ENCODE measurements at places on chromosomes 4 and X.

DNA sequence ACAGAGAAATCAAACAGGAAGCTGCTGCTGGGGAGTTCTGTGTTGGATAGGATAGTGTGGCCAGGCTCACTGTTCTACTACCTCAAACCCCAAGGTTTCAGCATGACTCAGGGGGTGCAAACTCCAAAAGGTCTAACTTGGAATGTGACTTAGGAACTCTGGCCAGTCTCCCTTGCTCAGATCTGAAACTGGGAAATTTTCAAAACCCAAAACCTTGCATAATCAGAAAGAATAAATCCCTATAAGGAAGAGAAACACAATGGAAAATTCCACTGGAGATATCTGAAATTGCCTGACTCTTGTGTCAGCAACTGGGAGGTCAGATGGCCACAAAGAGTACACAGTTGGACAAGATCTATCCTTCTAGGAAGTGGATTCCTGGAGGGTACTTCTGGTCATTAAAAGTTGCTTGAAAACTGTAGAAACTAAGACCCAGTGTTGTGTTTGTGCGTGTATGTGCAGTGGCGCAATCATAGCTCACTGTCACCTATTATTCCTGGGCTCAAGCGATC lies 58.0 kb downstream of the PPEF2 start:
- DNase-seq, result no peak

GRCh38 chr4:76504613-76505465 lies 69.8 kb downstream of the SHROOM3 start:
- DNase-seq, result peak; percentile 46

DNA sequence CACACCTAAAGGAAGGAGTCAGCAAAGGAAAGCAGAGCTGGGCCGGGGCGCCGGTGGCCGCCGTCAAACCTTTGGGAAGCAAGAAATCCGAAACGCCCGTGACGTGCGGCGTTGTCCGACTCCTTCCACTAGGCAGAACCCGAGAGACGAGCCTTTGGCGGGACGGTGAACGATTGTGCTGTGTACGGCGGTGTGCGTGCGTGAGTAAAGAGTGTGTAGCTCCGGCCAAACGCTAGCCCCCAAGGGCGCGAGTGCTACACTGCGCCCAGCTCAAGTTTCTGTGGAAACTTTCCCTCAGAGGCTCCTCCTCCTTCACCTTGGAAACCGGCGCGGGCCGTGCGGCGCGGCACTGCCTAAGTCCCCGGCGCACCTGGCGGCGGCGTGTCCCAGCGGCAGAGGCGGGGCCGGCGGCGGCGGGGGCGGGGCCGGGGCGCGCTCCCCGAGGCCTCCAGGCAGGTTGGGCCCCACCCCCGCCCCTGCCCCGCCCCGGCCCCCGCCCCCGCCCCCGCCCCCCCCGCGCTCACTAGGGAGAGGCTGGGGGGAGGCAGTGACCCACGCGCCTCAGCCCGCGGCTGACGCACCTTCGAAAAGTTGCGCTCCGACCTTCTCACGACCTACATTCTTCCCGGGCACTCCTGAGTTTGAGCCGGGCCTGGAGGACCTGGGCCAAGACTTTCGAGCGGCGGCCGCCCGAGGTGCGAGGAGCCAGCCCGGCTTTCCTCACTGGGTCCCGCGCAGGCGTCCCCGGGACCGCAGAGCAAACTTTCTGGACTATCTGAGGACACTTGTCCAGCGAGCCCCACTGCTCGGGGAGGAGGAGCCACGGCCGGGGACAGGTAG lies at the start of gene FHIP1A:
Gene FHIP1A (plus strand): TSS at position 547 of the 840 bp plus-strand sequence. CDS start 157,084 bp downstream, outside the sequence.
- DNase-seq, result peak; percentile 79

GRCh38 chrX:12496343-12496742 lies 294.9 kb upstream of the PRPS2 start:
- peak; percentile 49 for DNase-seq

DNA sequence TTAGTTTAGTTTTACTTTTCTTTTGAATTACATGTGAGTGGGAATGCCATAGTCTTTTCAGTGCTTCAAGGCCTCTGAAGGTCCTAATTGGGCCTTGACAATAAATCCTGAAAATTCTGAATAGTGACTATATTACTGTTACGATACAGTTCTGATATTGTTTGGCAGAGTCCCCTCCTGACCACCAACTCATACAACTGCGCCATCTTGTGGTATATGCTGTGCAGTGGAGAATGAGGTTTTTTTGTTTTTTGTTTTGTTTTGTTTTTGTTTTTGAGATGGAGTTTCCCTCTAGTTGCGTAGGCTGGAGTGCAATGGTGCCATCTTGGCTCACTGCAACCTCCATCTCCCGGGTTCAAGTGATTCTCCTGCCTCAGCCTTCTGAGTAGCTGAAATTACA lies 56.6 kb upstream of the CHRDL1 start:
- peak; percentile 36 for DNase-seq

DNA sequence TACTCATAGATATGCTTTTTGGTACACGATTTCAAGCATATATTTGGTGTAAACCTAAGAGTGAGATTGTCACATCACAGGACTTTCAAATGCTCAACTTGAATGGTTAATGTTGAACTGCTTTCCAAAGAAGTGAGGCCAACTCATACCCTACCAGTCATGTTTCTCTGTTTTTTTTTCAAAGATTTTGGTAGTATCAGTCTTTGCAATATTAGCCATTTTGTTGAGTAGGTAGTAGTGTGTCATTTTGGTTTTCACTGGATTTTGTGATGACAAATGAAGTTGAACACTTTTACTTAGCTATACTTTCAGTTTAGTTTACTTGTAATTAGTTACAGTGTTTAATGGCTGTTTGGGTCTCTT lies 12.5 kb upstream of the HS3ST1 start:
- no peak for DNase-seq

- DNase-seq, result no peak
These were observed 40.4 kb upstream of the PAPSS1 start for GRCh38 chr4:107760281-107760947.

DNA sequence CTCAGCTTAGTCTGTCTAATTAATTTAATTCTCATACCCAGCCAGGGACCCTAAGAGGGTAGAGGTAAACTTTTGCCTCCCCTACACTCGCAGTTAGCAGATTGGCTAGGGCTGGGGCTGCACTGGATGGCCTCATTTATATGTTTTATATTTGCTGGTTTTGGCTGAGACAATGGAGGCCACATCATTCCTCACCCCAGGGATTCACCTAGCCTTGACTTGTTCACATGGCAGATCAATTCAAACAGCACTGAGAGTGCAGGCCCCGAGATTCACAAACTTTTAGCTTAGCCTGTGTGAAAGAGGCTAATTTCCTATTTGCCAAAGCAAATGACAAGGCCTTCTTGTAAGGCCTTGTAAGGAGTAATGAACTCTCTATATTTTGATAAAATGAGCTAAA lies 844.4 kb downstream of the ARAP2 start:
- no peak for DNase-seq

Data from NCI-H2081 (cell line).